ENCODE measurements at places on chromosomes 7 and 10. TPM values are rescaled to one million over a fixed set of nuclear protein-coding genes. Genes with fewer than 3 reads are reported as not detected.

The CALCR gene
- total RNA-seq, result 0.62 TPM

The PSMG3 gene
- 17.5 TPM for total RNA-seq

The SERPINE1 gene
- total RNA-seq, result 7.0 TPM

The NAT16 gene
- not detected for total RNA-seq

The SPDYE5 gene
- total RNA-seq, result not detected

The CLRN3 gene
- total RNA-seq, result not detected
